Endothelial cell of umbilical vein (primary cell): ENCODE measurements at places on chromosomes 16 and 17.

GRCh38 chr16:9362050-9362449 lies 270.6 kb downstream of the HAPSTR1 start:
- DNase-seq: no peak

DNA sequence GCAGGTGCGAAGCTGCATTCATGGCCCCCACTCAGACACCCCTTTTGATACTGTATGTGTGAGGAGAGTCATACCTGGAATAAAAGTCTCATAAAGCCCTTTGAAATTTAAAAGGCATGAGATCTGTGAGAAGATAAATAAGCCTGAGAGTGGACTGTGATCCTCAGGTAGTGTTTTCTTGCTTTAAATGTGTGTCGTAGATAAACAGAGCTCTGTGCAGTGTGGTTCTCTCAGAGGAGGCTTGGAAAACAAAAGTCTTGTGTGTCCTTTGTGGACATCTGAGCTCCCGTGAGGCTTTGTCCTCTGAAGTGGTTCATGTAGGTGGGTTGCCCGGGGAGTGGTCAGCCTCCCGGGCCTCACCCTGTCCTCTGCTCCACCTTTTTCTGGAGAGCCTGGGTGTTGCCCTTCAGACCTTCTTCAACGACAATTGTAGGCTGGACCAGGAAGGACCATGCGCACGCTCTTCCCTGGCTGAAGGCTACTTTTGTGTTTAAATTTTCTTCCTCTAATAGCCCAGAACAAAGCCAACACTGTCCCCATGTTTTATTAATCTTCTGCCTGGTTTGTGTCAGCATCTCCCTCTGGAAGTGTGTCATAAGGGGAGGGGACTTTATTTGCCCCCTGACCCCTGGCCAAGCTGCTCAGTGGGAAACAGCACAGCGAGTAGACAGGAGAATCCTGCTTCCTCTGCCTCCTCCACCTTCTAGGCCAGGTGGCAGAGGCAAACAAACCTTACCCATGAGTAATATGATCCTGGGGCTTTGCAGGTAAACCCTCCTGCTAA lies 151.2 kb downstream of the MSI2 start:
- DNase-seq: no peak

- DNase-seq: peak; percentile 20
These were observed 761 bp downstream of the PDF start for GRCh38 chr16:69329369-69330285.

GRCh38 chr17:27919079-27919478 lies 25.9 kb upstream of the LYRM9 start:
- no peak for DNase-seq

DNA sequence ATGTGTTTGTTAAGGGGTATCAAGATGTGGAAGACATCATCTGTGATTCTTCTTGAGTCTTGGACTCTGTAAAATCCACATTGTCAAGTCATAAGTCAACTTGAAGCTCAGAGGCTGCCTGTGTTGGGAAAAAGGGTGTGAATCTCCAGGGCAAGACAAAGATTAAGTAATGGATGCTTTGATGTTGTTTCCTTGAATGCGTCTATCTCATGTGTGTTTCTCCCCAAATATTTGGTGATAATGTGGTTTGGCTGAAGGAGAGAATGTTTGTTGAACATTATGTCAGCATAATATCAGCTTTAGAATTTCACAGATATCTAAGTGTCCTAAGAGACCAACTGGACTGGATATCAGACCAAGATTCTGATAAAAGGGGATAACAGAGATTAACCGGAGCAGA lies 24.1 kb upstream of the KCNJ16 start:
- DNase-seq: no peak

DNA sequence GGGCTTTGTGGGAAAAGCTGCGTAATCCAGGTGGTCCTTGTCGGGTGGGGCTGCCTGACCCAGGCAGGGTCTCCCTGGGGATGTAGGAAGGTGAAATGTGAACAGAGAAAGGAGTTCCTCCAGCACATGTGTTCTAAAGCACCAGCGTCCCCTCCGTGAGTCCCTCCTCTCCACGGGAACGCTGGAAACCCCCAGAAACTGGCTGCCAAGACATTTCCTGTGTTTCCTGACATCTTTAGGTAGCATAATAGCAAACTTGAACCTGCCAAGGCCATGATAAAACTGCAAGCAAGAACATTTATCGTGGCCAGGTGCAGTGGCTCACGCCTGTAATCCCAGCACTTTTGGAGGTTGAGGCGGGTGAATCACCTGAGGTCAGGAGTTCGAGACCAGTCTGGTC lies 12.6 kb upstream of the PYDC1 start:
- no peak for DNase-seq

- DNase-seq: no peak
These were observed 13.4 kb upstream of the NLK start for GRCh38 chr17:28029044-28029443.

GRCh38 chr16:75497558-75497957 lies 2.3 kb upstream of the CHST6 start:
- DNase-seq: no peak

DNA sequence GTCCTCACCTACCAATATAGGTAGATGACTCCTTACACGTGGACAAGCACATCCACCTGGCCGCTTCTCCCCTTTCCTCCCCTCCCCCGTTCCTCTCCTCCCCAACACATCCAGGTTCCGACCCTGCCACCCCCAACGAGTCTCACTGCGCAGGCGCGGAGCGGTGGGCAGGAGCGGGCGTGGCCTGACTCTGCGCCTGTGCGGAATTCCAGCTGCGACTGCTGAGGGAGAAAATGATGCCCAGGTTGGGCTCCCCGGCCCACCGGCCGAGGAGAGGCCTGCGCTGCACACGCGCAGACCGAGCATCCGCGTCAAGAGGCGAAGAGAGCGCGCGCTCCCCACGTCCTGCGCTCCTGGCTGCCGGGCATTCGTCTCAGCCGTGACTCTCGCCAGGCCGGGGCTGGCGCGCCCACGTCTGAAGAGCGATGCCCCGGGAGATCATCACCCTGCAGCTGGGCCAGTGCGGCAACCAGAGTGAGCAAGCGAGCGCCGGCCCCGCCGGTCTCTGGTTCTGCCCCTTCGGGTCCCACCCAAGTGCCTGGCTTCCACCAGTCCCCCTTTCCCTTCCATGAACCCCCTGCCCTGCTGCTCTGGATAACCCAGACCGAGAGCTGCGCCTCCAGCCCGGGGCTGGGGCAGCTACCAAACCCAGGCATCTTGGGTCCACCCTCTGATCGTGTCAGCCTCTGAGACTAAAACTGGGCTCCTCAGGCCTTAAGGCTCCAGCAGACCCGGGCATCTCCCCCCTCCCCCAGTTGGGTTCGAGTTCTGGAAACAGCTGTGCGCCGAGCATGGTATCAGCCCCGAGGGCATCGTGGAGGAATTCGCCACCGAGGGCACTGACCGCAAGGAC lies at the start of gene TUBG2:
Gene TUBG2, plus strand, starts transcription at position 206 of the 853 bp plus-strand sequence. Its CDS starts 220 bp downstream, at position 426.
- DNase-seq: peak; percentile 92

- DNase-seq: no peak
These were observed 47.5 kb downstream of the SALL1 start for GRCh38 chr16:51103590-51103989.

GRCh38 chr17:72635034-72635635 lies 457.4 kb downstream of the SLC39A11 start:
- DNase-seq: no peak
